ENCODE measurements at places on chromosomes 16 and 17. TPM values are rescaled to one million over a fixed set of nuclear protein-coding genes. Genes with fewer than 3 reads are reported as not detected.

Gene TEKT5
- not detected for total RNA-seq

Gene SMIM36
- total RNA-seq: not detected

Gene GUCY2D
- not detected for total RNA-seq

Gene HIGD1B
- not detected for total RNA-seq

Gene TMEM220
- 3.3 TPM for total RNA-seq

Gene NSRP1
- total RNA-seq: 10.8 TPM

Gene SLC38A10
- total RNA-seq: 80.6 TPM

Gene TBC1D3I
- not detected for total RNA-seq

Gene TBC1D26
- total RNA-seq: not detected

Gene MEFV
- not detected for total RNA-seq
